CD4-positive, alpha-beta T cell (primary cell): ENCODE measurements at places on chromosomes 3 and 15.

DNA sequence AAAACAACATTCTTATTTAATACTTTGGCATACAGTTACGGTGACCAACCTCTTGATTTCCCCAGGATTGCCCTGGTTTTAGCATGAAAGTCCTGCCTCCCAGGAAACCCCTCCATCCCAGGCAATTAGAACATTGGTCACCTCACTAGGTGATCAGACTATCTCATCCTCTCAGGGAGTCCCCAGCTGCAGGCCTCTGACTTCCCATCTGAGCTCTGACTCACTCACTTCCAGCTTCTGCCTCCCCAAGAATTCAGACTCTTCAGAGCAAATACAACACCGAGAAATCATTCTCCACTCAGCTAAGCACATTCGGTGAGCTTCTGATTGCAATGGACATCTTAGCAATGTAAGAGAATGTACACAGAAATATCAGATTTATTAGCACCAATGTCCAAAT, 92.4 kb upstream of the HES1 start:
- no peak overlapping the region for H3K4me3 ChIP-seq
- DNase-seq = no peak
- no peaks in the 10 kb centered on the region for H3K4me1 ChIP-seq
- no peak overlapping the region for H3K27ac ChIP-seq
- peaks cover 2% of the 10 kb centered on the region for H3K27me3 ChIP-seq
- no peaks in the 10 kb centered on the region for H3K36me3 ChIP-seq

GRCh38 chr3:43869491-43869890, 178.8 kb downstream of the ABHD5 start:
- no peak overlapping the region for H3K27ac ChIP-seq
- H3K4me3 ChIP-seq = no peak overlapping the region
- H3K36me3 ChIP-seq = no peaks in the 10 kb centered on the region
- no peak for DNase-seq
- peaks cover 16% of the 10 kb centered on the region for H3K27me3 ChIP-seq
- no peaks in the 10 kb centered on the region for H3K4me1 ChIP-seq

GRCh38 chr3:116051040-116051439, 394.2 kb downstream of the LSAMP start:
- no peaks in the 10 kb centered on the region for H3K4me1 ChIP-seq
- no peak for DNase-seq
- no peak overlapping the region for H3K4me3 ChIP-seq
- no peaks in the 10 kb centered on the region for H3K36me3 ChIP-seq
- H3K27me3 ChIP-seq = no peaks in the 10 kb centered on the region

DNA sequence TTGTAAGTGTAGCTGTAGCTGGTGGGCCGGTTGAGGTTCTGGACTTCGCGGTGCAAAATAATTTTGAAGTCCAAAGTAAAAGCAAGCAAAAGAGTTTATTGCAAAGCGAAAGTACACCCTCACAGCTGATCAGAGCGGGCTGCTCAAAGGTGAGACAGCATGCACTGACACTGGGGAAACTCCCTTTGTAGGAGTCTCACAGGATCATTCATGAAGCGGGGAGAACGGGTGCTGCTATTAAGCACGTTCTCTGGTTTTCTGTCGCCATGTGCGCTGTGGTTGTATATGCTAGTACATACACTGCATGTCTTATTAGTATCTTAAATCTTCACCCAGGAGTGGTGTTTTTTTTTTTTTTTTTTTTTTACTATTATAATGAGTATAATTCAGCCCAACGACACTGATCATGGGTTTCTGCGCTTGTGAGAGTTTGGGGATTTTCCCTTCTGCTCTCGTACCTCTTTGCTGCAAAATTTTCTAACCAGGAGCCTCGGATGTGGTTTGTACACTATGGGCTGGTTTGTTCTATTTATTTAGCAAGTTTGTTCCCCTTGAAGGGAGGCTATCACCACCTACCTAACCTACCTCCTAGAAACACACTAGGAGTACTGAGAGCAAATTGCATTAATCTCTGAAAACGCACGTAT, 1.4 kb upstream of the AP4E1 start:
- H3K4me1 ChIP-seq = peaks cover 19% of the 10 kb centered on the region
- H3K27ac ChIP-seq = peak overlapping the region; percentile 100
- H3K27me3 ChIP-seq = no peaks in the 10 kb centered on the region
- H3K4me3 ChIP-seq = peak overlapping the region; percentile 80

DNA sequence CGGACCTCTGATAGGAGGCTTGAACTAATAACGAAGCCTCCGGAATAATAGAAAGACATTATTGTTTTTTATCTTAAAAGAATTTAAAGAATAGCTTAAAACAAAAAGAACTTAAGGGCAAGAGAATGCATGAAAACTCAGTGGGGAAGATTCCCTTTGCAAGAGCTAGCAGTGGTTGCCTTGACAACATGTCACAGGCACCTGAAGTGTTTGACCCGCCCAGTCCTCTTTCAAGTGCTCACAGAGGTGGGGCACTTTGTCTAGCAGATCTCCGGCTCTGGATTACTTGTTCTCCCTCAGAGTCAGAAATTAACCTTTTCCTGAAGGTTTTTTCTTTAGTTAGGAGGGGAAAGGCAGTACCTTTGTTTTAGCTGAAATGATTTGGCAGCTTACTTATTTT, 37.8 kb downstream of the LARS2 start:
- H3K4me3 ChIP-seq = no peak overlapping the region
- no peak for DNase-seq
- H3K4me1 ChIP-seq = no peaks in the 10 kb centered on the region
- H3K27ac ChIP-seq = no peak overlapping the region
- H3K27me3 ChIP-seq = no peaks in the 10 kb centered on the region
- H3K36me3 ChIP-seq = peaks cover 8% of the 10 kb centered on the region

GRCh38 chr15:25186411-25186810, 231.6 kb downstream of the SNRPN start:
- no peak for DNase-seq
- H3K27me3 ChIP-seq = no peaks in the 10 kb centered on the region
- no peaks in the 10 kb centered on the region for H3K4me1 ChIP-seq
- H3K27ac ChIP-seq = no peak overlapping the region
- H3K4me3 ChIP-seq = no peak overlapping the region
- H3K36me3 ChIP-seq = no peaks in the 10 kb centered on the region

GRCh38 chr15:29548006-29548405, 274.3 kb downstream of the TJP1 start:
- no peaks in the 10 kb centered on the region for H3K4me1 ChIP-seq
- no peak for DNase-seq
- H3K36me3 ChIP-seq = no peaks in the 10 kb centered on the region
- no peak overlapping the region for H3K27ac ChIP-seq
- no peaks in the 10 kb centered on the region for H3K27me3 ChIP-seq

DNA sequence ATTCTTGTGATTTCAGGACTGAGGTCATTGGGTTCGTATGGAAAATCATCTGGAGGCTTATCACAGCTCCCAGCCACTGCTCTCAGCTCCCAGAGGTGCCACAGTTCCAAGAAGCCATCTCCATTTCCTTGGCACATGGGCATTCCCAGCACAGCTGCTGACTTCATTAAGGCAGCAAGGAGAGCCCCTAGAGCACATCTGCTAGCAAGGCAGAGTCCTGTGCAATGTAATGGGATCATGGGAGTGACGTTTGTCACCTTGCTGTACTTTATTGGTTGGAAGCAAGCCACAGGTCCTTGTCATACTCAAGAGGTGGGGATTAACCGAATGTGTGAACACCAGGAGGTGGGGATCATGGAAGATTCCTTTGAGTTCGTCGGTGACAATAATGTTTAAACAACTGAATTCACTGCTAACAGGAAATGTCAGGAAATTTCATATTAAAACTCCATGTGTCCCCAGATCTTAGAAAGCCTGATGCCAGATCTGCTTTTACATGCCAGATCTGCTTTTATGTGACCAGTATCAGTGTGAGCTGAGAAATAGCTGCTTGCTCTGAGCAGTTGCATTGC, 148.8 kb downstream of the GABRG3 start:
- no peaks in the 10 kb centered on the region for H3K27me3 ChIP-seq
- no peaks in the 10 kb centered on the region for H3K4me1 ChIP-seq
- H3K4me3 ChIP-seq = no peak overlapping the region
- no peak overlapping the region for H3K27ac ChIP-seq
- H3K36me3 ChIP-seq = no peaks in the 10 kb centered on the region

- H3K27me3 ChIP-seq = peaks cover 2% of the 10 kb centered on the region
- H3K4me1 ChIP-seq = no peaks in the 10 kb centered on the region
- no peak overlapping the region for H3K27ac ChIP-seq
- no peak overlapping the region for H3K4me3 ChIP-seq
- no peaks in the 10 kb centered on the region for H3K36me3 ChIP-seq
These were observed 10.9 kb downstream of the RARB start for GRCh38 chr3:25438791-25439555.

DNA sequence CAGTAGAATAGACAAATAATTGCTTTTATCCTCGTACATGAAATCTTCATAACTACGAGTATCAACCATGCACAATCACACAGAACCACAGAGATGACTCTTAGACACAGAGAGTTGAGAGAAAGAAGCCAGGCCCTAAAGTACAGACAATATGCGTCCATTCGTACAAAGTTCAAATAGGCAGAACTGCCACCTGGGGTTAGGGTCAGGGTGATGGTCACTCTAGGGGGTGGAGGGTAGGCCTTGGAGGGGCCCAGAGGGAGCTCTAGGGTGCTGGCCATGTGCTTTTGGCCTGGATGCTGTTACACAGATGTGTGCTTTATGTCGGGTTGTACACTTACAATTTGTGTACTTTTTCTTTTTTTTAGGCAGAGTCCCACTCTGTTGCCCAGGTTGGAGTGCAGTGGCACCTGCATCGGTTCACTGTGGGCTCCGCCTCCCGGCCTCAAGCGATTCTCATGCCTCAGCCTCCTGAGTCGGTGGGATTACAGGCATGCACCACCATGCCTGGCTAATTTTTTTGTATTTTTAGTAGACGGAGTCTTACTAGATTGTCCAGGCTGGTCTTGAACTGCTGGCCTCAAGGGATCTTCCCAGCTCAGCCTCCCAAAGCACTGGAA, 65.9 kb upstream of the KLF13 start:
- no peak for DNase-seq
- H3K36me3 ChIP-seq = no peaks in the 10 kb centered on the region
- H3K27me3 ChIP-seq = no peaks in the 10 kb centered on the region
- no peak overlapping the region for H3K27ac ChIP-seq
- H3K4me3 ChIP-seq = no peak overlapping the region
- H3K4me1 ChIP-seq = peaks cover 69% of the 10 kb centered on the region

- H3K27me3 ChIP-seq = no peaks in the 10 kb centered on the region
- no peaks in the 10 kb centered on the region for H3K36me3 ChIP-seq
- H3K27ac ChIP-seq = no peak overlapping the region
- H3K4me1 ChIP-seq = no peaks in the 10 kb centered on the region
These were observed 662.9 kb downstream of the SQOR start for GRCh38 chr15:46297766-46298165.

- H3K4me1 ChIP-seq = no peaks in the 10 kb centered on the region
- no peaks in the 10 kb centered on the region for H3K36me3 ChIP-seq
- H3K27ac ChIP-seq = no peak overlapping the region
These were observed 349.5 kb upstream of the POU1F1 start for GRCh38 chr3:87625876-87626275.

DNA sequence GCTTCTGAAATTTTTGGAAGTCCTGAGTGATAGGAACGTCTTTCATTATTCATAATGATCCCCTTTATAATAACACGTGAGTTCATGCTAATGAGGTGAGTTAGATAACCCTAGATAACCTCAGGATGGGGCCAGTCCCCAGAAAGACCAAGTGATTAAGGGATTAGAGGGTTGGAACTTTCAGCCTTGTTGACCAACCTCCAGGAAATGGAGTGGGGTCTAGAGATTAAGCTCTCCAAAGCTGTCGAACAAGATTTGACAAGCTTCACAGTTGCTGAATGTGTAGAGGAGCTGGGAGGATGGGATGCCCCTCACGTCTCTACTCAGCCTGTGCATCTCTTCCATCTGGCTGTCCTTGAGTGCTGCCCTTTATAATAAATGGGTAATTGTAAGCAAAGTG, 107.1 kb downstream of the ZMAT3 start:
- H3K27me3 ChIP-seq = no peaks in the 10 kb centered on the region
- no peak overlapping the region for H3K27ac ChIP-seq
- no peak for DNase-seq
- peaks cover 2% of the 10 kb centered on the region for H3K4me1 ChIP-seq
- H3K4me3 ChIP-seq = no peak overlapping the region

- no peaks in the 10 kb centered on the region for H3K36me3 ChIP-seq
- no peaks in the 10 kb centered on the region for H3K27me3 ChIP-seq
- H3K4me1 ChIP-seq = no peaks in the 10 kb centered on the region
- no peak for DNase-seq
- H3K4me3 ChIP-seq = no peak overlapping the region
These were observed 112.5 kb downstream of the CPNE4 start for GRCh38 chr3:131922356-131922755.

GRCh38 chr3:189896533-189896932, 224.2 kb downstream of the P3H2 start:
- no peaks in the 10 kb centered on the region for H3K4me1 ChIP-seq
- DNase-seq = no peak
- H3K27me3 ChIP-seq = no peaks in the 10 kb centered on the region
- no peak overlapping the region for H3K27ac ChIP-seq
- no peak overlapping the region for H3K4me3 ChIP-seq

- H3K27ac ChIP-seq = no peak overlapping the region
- no peak overlapping the region for H3K4me3 ChIP-seq
These were observed 16.0 kb downstream of the C15orf62 start for GRCh38 chr15:40785814-40786213.

DNA sequence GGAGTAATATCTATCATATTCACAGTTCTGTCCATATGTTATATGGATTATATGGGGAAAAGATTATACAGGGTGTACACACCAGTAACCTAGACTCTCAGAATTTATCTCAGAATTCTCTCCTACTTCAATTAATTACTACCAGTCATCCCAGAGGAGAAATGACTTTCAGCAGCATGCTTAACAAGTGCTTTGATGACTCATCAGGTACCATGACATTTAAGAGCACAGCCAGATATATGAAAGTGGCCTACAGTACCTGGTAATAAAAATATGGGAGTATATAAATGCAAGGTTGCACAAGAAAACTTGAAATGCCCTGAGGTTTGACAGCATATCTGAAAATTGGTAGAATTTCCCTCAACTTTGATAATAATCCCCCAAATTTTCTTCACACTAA, 1273.0 kb downstream of the OTOL1 start:
- DNase-seq = no peak
- H3K36me3 ChIP-seq = no peaks in the 10 kb centered on the region

DNA sequence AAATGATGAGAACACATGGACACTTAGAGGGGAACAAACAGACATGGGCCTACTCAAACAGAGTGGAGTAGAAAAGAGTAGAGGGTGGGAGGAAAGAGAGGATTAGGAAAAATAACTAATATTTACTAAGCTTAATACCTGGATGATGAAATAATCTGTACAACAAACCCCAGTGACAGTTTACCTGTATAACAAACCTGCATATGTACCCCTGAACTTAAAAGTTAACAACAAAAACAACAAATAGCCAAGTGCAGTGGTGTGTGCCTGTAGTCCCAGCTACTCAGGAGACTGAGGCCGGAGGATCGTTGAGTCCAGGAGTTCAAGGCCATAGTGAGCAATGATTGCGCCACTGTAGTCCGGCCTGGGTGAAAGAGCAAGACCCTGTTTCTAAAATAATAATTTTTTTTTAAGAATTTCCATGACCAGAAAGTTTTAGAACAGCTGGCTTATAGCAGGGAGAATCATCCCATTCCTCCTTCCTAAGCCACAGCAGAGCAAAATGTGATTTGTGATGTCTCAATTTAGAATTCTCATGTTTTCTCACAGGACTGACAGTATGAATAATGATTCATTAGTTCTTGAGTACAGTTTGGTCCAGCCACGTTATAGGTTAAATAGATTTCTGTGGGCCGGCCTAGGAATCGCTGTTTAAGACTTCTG, 150.0 kb downstream of the ZNF609 start:
- peaks cover 2% of the 10 kb centered on the region for H3K36me3 ChIP-seq
- DNase-seq = no peak
- H3K4me1 ChIP-seq = peaks cover 11% of the 10 kb centered on the region
- no peaks in the 10 kb centered on the region for H3K27me3 ChIP-seq
- H3K27ac ChIP-seq = no peak overlapping the region

- peaks cover 44% of the 10 kb centered on the region for H3K36me3 ChIP-seq
- peak overlapping the region; percentile 86 for H3K27ac ChIP-seq
- H3K27me3 ChIP-seq = no peaks in the 10 kb centered on the region
- peaks cover 62% of the 10 kb centered on the region for H3K4me1 ChIP-seq
These were observed 203.6 kb downstream of the AKAP13 start for GRCh38 chr15:85583923-85584390.
